Activated T-helper 1 cell treated with Interleukin-2 at 50 U/mL for 16 hours (primary cell): ENCODE measurements at places on chromosomes 16 and 17.

DNA sequence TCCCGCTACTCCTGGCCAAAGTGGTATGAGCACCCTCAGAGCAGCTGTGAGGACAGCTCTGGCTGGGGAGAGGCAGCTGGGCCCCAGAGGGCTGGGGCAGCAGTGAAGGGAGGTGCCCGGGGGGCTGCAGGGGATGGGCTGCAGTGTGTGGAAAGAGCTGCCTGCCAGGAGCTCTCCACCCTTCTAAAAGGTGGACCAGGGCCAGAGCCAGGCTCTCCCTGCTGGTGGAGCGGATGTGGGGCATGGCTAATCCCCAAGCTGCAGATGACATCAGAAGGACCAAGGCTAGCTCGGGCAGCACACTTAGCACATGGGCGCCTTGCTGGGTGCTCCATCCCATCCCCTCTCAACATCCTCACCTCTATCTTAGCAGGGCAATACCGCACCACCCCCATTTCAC, 103.1 kb downstream of the SDK2 start:
- DNase-seq: no peak

DNA sequence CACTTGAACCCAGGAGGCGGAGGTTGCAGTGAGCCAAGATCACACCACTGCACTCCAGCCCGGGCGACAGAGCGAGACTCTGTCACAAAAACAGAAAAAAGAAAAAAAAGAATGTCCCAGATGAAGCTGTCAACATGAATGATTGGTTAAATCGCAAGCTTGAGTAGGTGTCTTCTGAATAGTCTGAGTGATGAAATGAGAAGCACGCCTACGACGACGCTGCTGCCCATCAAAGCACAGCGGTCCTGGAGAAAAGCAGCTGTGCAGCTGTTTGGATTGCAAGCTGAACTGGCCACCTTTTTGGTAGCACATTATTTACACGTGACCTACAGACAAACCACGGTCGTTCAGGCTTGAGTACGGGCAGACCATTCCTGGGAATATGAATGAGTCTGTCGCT, 12.5 kb downstream of the ADCY9 start:
- DNase-seq: no peak

- no peak for DNase-seq
Observed at GRCh38 chr17:81294512-81295030, 536 bp downstream of the SLC38A10 start.

- DNase-seq: no peak
Observed at GRCh38 chr16:75702242-75702641, 981 bp upstream of the DUXB start.

DNA sequence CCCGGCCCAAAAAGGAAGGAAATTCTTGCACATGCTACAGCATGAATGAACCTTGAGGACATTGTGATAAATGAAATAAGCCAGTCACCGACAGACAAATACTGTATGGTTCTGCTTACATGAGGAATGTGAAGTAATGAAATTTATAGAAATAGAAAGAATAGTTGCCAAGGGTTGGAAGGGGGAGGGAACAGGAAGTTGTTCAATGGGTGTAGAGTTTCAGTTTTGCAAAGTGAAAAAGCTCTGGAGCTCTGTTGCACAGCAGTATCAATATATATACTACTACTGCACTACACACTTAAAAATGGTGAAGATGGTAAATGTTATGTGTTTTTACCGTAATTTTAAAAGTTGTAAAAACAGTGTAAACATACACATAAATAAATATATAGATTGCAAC, 43.7 kb downstream of the PKD1L3 start:
- no peak for DNase-seq

- DNase-seq: peak; percentile 50
Observed at GRCh38 chr17:68356520-68356919, 65.2 kb downstream of the ARSG start.

DNA sequence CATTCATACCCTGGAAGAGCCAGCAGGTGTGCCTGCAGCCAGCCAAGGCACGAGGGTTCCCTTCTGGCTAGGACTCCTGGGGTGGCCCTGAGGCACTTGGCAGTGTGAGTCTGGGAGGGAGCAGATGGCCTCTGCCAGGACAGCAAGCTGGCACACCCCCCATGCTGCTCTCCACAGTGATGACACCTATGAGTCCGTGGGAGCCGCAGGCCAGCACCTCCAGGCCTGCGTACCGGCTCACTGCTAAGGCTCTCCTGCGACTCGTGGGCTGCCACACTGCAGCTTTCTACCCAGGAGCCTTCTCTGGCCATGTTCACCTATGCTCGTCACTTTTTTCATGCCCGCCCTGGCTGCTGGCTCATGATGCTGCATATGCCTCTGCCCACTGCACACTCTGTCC, 68.1 kb downstream of the NDEL1 start:
- DNase-seq: no peak

GRCh38 chr16:67548265-67549126, 13.8 kb upstream of the CTCF start:
- DNase-seq: no peak

DNA sequence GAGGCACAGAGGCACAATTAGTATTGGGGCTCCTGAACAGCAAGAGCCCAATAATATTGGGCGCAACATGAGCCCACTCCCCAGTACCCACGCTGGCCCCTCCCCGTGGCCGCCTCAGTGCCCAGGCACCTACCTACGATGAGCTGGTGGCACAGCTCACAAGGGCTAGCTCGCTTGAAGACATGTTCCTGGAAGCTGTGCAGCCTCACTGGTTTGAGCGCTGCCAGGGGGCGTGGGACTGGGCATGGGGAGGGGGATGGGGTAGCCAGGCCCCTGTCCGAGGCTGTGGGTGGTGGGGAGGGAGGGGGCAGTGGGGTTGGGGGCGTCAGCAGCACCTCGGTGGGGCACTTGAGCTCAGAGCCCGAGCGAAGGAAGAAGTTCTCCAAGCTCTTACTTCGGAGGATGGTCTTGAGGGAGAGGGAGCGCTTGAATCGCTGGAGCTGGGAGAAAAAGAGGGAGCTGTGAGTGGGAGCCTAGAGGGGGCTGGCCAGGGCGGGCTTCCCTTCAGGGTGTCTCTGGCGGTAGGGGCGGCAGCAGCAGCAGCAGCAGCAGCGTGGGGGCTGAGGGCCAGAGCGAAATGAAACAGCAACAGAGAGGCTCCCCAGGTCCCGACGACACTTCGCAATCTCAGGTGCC, 7.9 kb downstream of the STAC2 start:
- DNase-seq: no peak

GRCh38 chr17:27631897-27632725, 1.1 kb downstream of the LGALS9 start:
- no peak for DNase-seq

DNA sequence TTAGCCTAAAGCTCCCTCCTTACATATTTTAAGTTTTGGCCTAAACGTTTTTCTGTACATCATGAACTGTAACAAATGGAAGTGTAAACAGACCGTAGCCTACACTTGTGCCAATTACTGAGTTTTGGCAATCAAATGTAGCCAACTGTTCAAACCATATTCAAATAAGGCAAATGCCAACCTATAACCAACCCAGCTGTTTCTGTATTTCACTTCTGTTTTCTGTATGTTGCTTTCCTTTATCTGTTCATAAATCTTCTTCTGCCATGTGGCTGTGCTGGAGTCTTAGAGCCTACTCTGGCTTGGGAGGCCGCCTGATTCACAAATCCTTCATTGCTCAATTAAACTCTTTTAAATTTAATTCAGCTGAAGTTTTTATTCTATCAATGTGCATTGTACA, 6.9 kb upstream of the C16orf78 start:
- no peak for DNase-seq

- no peak for DNase-seq
Observed at GRCh38 chr17:1686086-1686485, 1.4 kb upstream of the PRPF8 start.
